ENCODE measurements at places on chromosomes 6 and 20.

DNA sequence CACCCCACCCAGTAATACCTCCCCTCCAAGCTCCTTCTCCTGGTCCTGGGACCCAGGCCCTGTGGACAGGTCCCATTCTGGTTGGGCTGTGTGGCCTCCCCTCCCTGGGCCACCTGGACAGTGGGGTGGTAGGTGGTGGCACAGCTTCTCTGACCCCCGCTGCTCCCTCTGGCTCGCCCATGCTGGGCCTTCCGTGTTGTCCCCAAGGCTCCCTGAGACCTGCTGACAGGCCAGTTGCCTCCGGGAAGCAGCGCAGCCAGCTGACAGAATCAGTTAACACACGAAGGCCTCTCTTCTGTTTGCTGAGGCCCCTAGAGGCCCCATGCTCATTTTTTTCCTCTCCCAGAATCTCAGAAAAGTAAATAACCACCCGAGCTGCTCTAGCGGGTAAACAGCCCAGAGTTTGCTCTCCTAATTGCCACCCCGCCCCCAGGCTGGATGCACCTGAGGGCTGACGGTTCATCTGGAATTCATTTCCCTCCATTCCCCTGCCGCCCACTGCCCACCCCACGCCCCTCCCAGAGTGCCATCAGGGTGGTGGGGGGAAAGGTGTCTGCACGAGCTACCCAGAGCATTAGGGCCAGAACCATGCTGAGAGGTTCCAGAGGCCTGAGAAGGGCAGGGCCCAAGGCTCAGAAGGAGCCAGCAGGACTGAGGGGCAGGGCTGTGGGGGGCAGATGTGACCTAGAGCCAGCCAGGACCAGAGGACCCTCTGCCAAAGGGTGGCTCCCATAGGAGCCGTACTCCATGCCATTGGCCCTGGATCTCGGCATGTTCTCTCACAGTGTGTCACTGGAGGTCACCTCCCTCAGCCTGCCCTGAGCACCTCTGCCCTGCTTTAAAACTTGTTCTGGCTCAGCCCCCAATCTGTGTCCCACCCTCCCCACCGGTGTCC, 157.5 kb downstream of the GRM4 start:
- DNase-seq: no peak

- no peak for DNase-seq
Measured at GRCh38 chr6:168121303-168121665, 42.3 kb upstream of the FRMD1 start.

- no peak for DNase-seq
Measured at GRCh38 chr20:16427571-16427970, 145.7 kb downstream of the KIF16B start.

DNA sequence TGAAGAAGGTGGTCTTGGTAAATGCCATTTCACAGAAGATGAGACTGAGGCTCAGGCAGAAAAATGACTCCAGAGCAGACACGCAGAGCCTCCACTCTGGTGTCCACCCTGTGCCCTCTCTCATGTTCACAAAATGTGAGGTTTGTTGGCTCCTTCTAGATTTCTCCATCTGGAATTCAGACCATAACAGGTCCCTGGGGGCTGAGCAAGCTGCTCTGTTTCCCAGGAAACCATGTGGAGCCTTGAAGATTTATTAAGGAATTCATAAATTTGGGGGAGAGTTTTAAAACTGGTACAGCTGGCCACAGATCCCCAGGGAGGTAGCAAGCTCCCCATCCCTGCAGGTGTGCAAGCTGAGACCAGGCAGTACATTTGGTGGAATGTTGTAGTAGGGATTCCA, 38.8 kb upstream of the SIRPA start:
- DNase-seq: no peak

DNA sequence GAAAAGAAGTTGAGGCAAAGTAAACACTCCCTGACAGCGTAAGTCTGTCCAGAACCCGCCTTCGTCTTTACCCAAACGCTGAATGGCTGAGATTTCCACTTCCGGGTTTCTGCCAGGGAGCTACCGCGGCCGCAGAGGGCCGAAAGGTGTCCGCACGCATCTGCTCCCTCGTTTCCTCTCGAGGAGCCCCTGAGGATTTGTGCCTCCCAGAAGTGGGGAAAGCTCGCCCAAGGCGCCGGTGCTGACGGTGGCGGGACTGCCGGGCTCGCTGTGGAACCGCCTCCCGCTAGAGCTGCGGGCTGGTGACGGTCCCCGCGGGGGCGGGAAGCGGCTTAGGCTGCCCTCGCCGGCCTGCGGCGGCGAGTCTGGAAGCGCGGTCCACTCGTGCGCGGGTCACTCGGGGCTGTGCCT, 1760.2 kb upstream of the DEFB115 start:
- DNase-seq: no peak

- DNase-seq: no peak
Measured at GRCh38 chr6:39309942-39310531, 4.2 kb downstream of the KCNK17 start.

GRCh38 chr20:4729265-4729664, 7.6 kb downstream of the PRND start:
- DNase-seq: no peak

GRCh38 chr20:45338121-45339030, 9.8 kb downstream of the SDC4 start:
- no peak for DNase-seq

GRCh38 chr6:3793545-3793944, 42.0 kb upstream of the PXDC1 start:
- no peak for DNase-seq

- no peak for DNase-seq
Measured at GRCh38 chr20:539848-540247, 3.7 kb downstream of the CSNK2A1 start.

DNA sequence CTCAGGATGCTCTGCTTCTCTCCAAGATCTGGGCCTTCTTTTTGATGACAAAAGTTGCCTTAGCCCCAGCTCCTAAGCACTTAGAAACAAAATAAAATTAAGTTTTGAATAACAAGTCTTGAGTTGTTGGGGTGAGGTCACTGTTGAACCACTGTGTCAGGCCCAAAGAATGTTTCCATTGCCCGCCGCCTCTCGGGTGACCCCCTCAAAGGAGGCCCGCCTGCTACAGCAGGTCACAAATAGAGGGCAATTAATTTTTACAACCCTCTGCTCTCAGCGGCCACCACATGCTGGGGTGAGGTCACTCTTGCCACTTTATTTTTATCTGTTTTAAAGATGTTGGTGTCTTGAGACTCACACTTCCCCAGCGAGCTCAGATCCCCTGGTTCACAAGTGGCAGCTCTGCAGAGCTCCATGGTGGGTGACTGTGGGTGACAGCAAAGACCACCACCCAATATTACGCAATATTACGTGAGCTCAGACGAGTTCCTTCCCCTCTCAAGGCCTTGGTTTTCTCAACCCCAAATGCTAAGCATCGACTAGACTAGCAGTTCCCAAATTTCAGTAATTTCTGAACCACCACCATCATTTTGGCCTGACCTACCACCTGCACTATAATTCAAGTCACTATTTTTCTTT, 247.7 kb upstream of the PMEPA1 start:
- no peak for DNase-seq

DNA sequence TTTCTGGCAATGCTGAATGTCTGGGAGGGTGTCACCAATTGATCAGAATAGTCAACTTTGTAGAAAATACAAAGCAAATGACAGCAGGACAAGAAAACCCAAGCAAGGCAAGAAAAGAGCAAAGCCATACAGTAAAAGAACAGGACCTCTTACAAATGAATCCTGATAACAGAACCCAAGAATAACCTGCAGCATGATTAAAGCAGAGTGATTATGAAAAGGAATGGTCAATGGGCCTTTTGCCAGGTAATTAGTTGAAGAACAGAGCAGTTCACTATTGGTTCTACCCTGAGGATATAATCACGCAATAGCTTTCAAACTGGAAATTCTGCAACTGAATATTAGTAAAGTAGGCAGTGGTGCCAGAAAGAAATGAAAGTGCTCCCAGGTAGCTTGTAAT, 319.8 kb downstream of the FRK start:
- no peak for DNase-seq

DNA sequence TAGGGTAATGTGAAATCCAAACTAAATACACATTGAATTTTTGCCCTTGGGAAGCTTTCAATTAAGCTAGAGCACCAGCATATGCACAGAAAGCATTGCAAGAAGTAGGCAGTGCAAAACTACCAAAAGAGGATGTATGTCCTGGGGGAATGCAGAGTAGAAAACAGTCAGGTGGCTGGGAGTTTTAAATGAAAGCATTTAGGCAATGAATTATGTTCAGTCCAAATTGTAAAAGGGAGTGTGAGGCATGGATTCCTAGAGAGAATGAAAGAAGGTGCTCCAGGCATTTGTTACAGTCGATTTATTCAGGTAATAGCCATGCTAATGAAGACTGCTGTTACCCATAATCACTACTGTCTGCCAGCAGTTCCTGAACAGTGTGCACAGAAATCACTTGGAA, 604.1 kb upstream of the POU3F2 start:
- DNase-seq: no peak

DNA sequence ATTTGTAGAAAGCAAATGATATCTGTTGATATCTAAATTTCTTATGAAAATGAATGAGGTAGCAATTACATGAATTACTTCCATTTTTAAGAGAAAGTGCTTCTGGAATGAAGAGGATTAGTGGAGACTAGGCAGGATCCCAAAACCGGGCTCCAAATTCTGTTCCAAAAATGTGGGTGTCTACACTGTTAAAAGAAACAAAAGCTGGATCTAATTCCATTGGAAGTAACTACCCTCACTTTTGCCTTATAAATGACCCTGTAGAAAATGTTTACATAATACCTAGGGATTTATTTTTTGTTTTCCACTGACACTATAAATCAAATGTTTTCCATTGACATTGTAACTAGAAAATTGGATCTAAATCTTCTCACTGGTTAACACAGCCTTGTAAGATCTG, 454.9 kb upstream of the JARID2 start:
- no peak for DNase-seq

GRCh38 chr20:6533761-6534479, 233.6 kb upstream of the BMP2 start:
- no peak for DNase-seq

DNA sequence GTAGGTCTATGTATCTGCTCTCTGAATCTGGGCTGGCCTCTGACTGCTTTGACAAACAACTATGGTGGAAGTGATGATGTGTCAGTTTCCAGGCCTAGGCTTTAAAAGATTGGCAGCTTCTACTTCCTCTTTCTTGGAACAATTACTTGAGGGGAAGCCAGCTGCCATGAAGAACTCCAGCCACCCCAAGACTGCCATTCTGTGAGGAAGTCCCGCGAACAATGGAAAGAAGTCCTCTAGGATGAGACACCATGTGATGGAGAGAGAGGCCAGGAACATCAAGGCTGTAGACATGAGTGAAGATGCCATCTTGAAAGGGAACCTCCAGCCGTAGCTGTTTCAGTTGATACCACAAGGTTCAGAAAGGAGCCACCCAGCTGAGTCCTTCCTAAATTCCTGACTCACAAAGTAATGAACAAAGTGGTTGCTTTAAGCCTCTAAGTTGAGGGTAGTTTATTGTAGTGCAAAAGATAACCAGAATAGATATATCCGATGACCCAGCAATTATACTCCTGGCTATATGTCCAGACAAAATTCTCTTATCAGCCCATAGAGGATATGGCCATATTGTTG, 15.3 kb upstream of the TCF15 start:
- no peak for DNase-seq

GRCh38 chr20:47317127-47317895, 39.2 kb downstream of the ZMYND8 start:
- DNase-seq: peak; percentile 58

GRCh38 chr6:30886897-30887255, 2.6 kb downstream of the DDR1 start:
- DNase-seq: no peak

GRCh38 chr6:144820270-144820669, 535.1 kb downstream of the UTRN start:
- DNase-seq: no peak

GRCh38 chr6:166228839-166229528, 61.3 kb upstream of the TBXT start:
- DNase-seq: no peak

DNA sequence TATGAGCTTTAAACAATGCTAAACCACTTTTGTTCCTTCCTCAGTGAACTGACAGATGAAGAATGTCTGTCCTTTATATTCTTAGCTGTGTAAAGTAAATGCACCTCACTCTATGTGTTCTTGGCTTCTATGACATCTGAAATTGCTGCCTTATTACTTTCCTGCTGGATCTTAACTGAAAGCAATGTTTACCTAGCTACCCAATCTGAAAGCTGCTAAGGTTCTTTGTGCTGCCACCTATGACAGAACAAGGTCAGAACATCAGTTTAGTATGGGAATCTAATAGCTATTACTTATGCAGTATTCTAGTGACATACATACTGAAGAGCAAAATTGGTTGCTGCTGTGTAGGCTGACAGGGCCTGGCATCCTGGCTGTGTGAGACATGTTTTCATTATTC, 444.1 kb downstream of the KHDRBS2 start:
- DNase-seq: no peak

DNA sequence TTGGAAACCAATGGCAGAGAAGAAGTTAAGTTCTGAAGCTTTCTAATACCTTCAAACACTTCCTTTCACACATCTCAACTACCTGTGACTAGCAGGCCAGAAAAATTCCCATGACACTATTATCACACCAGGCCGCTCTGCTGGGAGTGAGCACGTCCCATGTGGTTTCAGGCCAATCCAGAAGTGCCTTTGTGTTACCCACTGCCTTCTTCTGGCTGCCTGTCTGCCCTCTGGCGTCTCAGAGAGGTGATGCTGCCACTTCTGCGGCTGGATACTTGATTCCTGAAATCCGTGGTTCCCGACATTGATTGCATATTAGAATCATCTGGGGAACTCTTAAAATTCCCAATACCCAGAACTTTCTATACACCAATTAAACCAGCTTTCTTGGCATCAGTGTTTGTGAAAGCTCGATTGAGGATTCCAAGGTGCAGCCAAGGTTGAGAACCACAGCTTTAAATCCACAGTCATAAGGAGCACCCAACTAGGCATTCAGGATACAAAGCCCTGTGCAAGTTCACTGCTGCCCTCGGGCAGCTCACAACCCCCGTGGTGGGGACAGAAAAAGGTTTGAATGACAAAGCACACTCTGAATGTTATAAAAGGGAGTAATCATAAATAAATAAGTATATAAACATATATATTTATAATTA, 65.6 kb downstream of the STMND1 start:
- no peak for DNase-seq

GRCh38 chr20:16350465-16350864, 222.8 kb downstream of the KIF16B start:
- no peak for DNase-seq

- DNase-seq: no peak
Measured at GRCh38 chr6:167759206-167759605, 67.5 kb upstream of the AFDN start.

DNA sequence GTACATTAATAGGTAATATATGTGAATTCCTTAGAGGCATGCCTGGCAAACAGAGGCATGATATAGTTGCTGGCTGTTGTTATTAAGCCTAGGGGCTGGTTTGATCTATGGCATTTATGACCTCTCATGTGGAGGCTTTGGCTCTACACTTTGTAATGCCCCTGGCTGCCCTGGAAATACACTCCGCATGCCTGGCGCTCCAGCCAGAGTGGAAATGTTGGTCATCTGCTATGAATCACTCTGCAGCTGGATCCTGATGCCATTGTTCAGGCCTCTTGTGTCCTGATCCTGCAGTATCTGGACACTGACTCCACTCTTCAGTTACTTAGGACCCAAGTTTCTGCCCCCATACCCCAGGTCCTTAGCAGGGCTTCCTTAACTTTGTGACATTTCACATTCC, 200.5 kb upstream of the PCSK2 start:
- DNase-seq: no peak

GRCh38 chr6:12507636-12508035, 208.9 kb upstream of the PHACTR1 start:
- DNase-seq: no peak

Data from stimulated activated CD8-positive, alpha-beta memory T cell treated with anti-CD3 and anti-CD28 coated beads, Interleukin-4, amount 100 ng/mL, for 4 hours (primary cell).